SHP77 (cell line): ENCODE measurements at places on chromosomes 13 and 19.

- no peak for DNase-seq
Measured at GRCh38 chr13:102771298-102772041, 2.1 kb downstream of the TEX30 start.

- no peak for DNase-seq
Measured at GRCh38 chr13:80086304-80086721, 254.6 kb downstream of the SPRY2 start.

GRCh38 chr13:50676602-50677001 is 166.9 kb downstream of the DLEU7 start:
- DNase-seq: no peak

GRCh38 chr13:81207636-81208035 is 866.7 kb upstream of the SPRY2 start:
- no peak for DNase-seq

GRCh38 chr19:39032063-39032918 is at the start of gene FBXO27:
Gene FBXO27, minus strand, starts transcription at chr19:39032549. Its CDS starts 322 bp downstream, at chr19:39032227.
- DNase-seq: no peak

- DNase-seq: no peak
Measured at GRCh38 chr19:19510432-19510831, 4.9 kb downstream of the TSSK6 start.
